SIG-M5 (cell line): ENCODE measurements at places on chromosomes 5 and 9.

DNA sequence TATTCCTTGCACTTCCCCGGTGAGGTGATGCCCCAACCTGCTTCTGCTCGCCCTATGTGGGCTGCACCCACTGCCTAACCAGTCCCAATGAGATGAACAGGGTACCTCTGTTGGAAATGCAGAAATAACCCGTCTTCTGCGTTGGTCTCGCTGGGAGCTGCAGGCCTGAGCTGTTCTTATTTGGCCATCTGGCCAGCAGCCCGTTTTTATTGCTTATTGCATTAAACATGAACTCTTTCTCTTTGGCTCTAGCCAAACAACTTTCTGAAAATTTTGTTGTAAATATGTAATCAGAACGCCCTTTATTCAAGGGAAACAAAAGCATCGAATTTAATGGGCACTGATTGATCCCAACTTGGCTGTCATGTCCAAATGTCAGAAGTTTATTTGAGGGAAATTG is 124.7 kb upstream of the FTMT start:
- no peak for DNase-seq

DNA sequence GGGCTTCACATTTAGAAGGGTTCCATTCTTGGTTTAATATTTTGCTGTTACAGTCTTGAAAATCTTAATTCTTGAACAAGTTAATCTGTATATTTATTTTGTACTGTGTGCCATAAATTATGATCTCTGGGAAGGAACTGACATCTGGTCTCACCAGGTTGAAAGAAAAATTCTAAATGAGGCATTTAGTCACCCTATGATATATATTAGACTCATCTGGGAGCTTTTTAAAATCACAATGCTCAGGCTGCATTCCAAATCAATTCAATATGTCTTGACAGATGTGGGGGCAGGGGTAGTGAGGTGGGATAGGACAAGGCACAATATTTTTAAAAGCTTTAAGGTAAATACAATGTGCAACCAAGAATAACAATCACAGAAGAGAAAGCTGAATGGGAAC is 569.2 kb downstream of the PRR16 start:
- DNase-seq: no peak

DNA sequence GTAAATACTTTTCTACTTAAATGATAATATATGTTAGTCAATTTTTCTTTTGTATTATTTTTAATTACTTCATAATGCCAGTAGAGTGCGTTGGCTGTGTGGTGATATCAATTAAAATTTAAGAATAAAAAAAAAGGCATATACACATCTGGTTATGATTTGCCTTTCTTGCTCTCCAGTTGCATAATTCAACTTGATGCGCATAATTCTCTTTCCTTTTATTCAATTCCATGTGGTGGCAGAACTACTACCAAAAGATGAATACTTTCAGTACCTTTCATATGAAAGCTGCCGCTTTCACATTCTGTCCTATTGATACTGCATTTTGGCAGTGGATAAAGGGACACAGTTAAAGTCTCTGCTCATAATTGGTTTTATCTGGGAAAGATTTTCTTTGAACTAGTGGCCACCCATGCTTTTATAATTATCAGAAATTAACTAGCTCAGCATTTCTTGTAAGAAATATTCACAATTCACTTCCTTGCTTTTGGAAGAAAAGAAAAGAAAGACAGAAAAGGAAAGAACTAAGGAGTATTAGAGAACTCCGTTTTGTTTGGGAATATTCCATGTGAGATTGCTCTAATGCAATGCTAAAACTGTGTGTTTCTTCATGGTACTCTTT is 12.3 kb upstream of the ADGRV1 start:
- DNase-seq: no peak

- no peak for DNase-seq
Measured at GRCh38 chr5:76714751-76715485, 1.0 kb upstream of the F2R start.

- no peak for DNase-seq
Measured at GRCh38 chr5:55816342-55816741, 34.8 kb upstream of the IL31RA start.

- DNase-seq: no peak
Measured at GRCh38 chr5:110038297-110038997, 348.7 kb downstream of the MAN2A1 start.

DNA sequence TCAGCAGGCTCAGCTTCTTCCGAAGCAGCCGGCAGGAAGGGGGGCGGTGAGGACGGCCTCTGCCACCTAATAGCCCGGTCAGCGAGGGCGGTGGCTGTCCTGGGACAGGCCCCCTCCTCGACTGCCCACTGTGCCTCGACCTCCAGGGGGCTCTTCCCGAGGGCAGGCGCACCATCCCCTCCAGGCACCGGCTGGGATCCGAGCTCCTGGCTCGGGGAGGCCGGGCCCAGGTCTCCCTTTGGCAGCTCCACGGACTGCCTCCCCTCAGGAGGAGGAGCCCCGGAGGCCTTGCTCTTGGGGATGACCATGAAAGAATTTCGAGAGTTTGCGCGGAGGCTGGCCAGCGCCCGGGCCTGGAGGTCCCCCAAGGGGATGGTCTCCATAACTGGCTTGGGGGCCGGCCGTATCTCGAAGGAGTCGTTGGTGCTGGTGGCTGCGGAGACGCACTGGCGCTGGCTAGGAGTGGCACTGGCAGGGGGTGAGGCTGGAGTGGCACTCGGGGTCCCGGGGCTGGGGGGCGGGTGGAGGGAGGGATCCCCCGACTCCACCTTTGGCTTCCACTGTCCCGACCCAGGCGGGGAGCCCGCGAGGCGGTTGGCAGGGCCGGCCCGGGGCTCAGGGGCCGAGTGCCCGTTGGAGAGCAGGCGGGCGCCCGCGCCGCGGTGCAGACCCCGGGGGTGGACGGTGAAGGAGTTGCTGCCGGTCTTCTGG is 975 bp downstream of the TPRN start:
- no peak for DNase-seq

- no peak for DNase-seq
Measured at GRCh38 chr5:63249960-63250359, 671.3 kb downstream of the LRRC70 start.

GRCh38 chr5:54313311-54314270 is 3.2 kb upstream of the ARL15 start:
- DNase-seq: no peak

DNA sequence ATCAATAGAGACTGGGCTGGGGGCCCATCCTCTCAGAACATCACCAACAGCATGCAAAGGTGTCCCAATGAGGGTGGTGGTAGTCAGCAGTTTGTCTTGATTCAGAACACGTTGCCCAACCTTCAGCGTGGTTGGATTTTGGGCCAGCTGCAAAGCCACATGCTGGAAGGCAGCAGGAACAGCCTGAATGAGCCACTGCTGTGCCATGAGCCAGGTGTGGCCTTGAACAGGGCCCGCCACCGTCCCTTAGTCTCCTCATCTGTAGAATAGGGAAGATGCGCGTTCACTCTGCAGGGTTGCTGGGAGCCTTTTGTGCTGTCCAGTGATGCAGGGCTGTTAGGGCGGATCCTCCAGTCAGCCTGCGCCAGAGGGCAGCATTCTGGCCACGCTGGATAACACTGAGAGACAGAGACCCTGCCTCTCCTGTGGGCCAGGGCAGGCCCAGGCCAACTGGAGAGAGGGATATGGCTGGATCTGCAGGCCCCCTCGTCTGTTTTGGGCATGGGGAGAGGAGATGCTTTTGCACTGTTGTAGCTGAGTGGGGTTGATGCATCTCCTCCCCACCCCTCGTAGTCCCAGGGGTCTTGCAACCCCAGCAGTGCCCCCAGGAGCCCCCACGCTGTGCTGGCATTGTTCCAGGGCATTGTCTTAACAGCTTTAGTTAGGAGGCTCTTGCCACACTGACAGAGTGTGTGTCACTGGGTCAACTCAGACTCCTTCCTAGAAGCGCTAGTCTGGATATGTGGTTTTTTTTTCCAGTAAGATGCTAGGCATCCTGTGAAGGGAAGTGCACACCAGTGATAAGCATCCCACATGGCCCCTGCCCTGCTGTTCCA is 42.1 kb downstream of the SLC46A2 start:
- DNase-seq: no peak

- DNase-seq: no peak
Measured at GRCh38 chr5:29005386-29005785, 1967.0 kb upstream of the CDH9 start.
